ENCODE measurements at places on chromosomes 4 and X. TPM values are rescaled to one million over a fixed set of nuclear protein-coding genes. Genes with fewer than 3 reads are reported as not detected.

Gene KIAA1210
- not detected for polyA plus RNA-seq

Gene EGF
- polyA plus RNA-seq, result not detected

Gene SERPINA7
- not detected for polyA plus RNA-seq

Gene GUCY1A1
- polyA plus RNA-seq, result not detected

Gene OCIAD1
- polyA plus RNA-seq, result 144 TPM

Gene FRMPD4
- polyA plus RNA-seq, result not detected

Gene TKTL2
- not detected for polyA plus RNA-seq

Measured in CD4-positive, CD25-positive, alpha-beta regulatory T cell (primary cell).